Kidney epithelial cell (primary cell): ENCODE measurements at places on chromosomes 12 and 14. TPM values are rescaled to one million over a fixed set of nuclear protein-coding genes. Genes with fewer than 3 reads are reported as not detected.

The EIF2S3B gene
- total RNA-seq = 0.62 and 1.3 TPM in 2 replicates

DNA sequence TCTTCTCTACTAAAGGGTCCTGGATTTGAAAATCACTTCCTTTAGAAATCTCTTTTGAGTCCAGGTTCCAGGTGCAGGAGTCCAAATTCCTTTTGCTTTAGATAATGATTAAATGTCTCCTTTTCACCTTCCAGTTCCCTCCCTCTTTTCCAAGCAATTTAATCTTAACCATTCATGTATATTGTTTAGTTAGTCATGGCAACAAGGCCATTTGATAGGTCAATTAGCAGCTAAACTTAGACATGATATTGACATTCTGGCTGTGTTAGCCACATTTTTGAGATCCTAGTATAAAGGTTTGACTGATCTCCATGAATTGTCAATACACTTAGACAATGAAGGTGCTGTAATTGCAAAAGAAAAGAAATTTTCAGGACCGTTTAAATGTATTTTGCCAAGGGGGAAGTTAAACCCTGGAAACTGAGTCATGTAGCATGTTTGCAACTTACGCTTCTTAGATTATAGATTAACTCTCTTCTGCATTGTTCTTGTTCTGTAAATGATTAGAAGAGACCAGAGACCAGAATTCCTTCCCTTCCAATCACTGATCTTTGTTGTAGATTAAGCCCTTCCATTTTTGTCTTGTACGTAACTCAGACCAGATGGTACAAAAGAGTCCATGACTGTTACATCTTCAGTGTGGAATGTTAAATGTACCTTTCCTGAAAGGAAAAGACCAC, 12.4 kb upstream of the C12orf75 start:
- peak; percentile 96 for DNase-seq

The CNTN1 gene
- 0.27 and 1.5 TPM in 2 replicates for total RNA-seq

- DNase-seq = no peak
Measured at GRCh38 chr12:752695-753610, 574 bp downstream of the WNK1 start.

GRCh38 chr12:82746668-82747067, 60.0 kb downstream of the TMTC2 start:
- no peak for DNase-seq

The CFAP251 gene
- 3.3 and 3.7 TPM in 2 replicates for total RNA-seq

DNA sequence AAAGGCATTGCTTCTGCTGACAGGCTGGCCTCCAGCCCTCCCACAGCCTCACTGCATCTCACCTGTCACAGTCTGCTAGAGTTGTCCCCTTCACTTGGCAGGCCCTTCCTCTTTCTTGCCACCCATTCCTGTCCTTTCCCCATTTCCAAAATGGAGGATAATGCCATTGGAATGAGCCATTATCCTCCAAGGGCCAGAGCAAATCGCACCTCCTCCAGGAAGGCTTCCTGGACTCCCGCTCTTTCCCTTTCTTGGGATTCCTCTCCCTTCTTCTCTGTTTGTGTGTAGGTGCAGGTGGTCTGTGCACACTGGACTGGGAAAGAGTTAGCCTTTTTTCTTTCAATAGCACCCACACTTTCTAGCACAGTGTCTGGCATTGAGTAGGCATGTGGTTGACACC, 3.8 kb downstream of the KRT82 start:
- no peak for DNase-seq

DNA sequence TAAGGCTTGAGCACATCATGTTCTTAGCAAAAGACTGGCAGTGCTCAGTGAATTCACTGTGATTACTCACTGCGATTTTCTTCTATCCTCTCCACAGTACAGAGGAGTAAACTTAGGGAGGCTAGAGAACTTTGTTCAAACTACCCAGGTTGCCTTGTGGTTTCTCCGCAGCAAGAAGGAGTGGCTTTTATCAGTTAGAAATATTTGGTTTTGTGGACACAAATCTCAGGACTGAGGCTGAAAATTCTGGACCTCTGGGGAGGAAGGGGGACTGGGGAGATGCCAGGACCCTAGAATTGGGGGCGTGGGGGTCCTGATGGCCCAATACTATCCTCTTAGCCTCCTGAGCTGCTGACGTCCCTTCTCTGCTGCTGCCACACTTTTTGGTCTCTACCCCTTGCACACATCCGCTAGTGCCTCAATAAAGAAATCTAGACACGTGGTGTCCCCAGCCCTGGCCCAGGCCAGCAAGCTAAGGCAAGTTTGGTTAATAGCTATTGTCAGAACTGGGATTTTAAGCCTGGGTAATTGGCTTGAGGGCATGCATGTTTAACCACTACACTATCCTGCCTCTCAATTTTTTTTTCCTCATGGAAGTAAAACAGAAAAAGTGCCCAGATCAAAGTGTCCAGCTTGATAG, 842 bp downstream of the OAS2 start:
- no peak for DNase-seq

- no peak for DNase-seq
Measured at GRCh38 chr14:78164226-78164853, 5.8 kb upstream of the NRXN3 start.

The SLC6A15 gene
- total RNA-seq = 14.9 and 15.9 TPM in 2 replicates

The SYNE3 gene
- 2.2 and 3.1 TPM in 2 replicates for total RNA-seq

DNA sequence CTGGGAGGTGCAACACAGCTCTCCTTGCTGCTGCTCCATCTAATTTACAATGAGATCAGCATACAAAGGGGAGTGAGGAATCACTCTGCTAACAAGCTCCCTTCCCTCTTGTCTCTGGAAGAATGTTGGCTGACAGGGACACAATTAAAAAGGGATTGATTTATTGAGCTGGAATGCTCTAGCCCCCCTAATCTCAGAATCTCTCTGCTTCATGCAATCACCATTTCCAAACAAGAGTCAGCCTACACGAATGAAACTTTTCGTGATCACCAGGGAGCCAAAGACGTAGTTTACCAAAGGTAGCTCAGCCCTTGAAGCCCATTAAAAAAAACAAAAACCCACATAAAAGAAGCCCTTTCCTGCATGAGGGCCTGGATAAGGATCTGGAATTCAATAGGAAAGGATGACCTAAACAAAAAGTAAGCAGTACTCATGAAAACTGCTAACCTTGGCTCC, 223.8 kb downstream of the C12orf75 start:
- no peak for DNase-seq

- DNase-seq = peak; percentile 23
Measured at GRCh38 chr12:51922762-51923505, 15.6 kb downstream of the ACVRL1 start.

- DNase-seq = no peak
Measured at GRCh38 chr14:105879867-105880561, 353.6 kb downstream of the TMEM121 start.

The MIP gene
- not detected in 2 replicates for total RNA-seq

The RFLNA gene
- total RNA-seq = 0.48 and 0.54 TPM in 2 replicates

DNA sequence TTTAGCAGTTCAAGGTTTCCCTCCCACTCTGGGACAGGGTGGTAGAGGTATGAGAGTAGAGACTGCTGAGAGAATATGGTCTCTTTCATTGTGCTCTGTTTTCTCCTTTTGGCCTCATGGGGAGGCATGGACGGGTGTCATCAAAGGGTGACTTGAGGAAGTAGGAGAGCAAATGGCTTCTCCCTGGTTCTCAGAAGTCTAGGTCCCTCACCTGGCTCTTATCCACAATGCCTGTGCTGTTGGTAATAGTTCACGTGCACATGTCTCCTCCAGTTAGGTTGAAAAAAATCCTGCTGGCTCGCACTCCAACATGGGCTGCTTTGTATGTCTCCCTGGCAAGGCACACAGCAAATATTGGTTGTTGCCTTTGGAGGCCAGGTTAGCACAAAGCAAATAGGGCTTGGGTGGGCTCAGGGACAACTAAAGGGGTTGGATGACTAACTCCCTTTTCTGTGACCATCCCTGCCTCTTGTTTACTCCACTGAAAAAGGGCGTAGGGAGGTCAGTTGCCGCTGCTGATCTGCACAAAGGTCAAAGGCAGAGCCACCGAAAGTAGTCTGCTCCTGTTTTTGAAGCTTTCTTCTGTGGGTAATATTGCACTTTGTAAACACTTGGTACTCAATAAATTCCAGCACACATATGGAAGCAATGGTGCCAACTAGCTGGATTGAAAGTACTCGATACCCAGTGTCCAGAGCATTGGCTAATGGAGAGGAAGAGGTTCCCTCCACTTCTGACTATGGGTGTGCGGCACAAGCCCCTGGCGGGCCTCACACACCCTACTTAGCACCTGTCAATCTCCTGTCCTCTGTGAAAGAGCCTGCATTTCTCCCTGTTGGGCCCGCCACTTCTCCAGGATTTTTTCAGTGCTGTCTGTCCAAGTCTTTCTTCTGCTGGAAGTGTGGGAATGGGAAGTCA, 121.8 kb downstream of the SLC38A6 start:
- no peak for DNase-seq

DNA sequence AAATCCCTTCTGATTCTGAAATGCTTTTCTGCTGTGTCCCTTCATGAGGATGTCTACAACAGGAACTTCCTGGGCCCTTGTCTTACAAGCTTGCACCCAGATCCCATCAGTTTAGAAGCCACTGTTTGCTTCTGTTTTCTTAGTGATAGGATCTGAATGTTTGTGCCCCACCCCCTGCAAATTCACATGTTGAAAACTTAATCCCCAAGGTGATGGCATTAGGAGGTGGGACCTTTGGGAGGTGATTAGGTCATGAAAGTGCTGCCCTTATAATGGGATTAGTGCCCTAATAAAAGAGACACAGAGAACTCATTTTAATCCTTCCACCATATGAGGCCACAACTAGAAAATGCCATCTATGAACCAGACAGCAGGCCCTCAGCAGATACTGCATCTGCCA, 36.0 kb upstream of the GNPNAT1 start:
- no peak for DNase-seq

GRCh38 chr12:121798787-121799155, 5.0 kb upstream of the SETD1B start:
- no peak for DNase-seq

The TRMT61A gene
- 15.6 and 17.1 TPM in 2 replicates for total RNA-seq

GRCh38 chr12:32450768-32451167, 51.4 kb downstream of the FGD4 start:
- no peak for DNase-seq

The GLIPR1L1 gene
- total RNA-seq = not detected in 2 replicates

GRCh38 chr14:55914771-55915170, 203.4 kb upstream of the PELI2 start:
- DNase-seq = peak; percentile 71

DNA sequence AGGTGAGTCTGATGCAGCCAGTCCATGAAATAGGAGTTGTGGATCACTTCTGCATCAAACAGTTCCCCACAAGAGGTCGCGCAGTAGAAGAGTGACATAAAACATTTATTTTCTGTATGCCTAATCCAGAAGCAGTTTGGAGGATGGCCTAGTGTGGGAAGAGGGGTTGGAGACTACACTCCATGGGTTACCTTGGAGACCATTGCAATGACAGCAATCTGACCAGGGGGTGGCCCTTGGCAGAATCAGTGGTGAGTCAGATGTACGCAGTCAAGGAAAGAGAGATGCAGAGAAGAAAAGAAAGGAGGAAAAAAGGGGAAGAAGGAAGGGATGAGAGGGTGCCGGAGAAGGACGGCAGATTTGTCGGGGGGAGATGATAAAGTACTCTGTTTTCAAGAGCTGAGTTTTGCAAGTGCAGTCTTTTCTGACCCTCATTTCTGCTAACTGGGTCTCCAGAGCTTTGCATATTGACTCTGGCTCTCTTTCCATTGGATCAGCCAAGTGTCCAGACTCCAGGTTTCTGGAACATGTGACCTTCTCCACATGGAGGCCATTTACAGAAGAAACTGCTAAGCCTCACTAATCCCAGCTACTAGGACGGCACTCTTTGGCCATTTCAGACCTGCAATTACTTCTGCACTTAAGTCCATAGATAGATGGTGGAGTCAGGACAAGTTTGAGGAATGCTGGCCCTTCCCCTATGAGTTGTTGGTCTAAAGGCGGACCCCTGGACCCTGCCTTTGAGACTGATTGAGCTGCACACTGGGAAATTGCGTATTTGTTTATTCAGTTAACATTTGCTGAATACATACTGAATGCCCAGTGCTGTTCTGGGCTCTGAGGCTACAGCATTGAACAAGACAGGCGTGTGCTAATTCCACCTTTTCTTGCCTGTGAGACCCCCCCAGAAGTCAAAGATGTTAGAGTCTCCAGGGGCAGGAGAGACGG, 424.2 kb downstream of the BCL11B start:
- DNase-seq = no peak

DNA sequence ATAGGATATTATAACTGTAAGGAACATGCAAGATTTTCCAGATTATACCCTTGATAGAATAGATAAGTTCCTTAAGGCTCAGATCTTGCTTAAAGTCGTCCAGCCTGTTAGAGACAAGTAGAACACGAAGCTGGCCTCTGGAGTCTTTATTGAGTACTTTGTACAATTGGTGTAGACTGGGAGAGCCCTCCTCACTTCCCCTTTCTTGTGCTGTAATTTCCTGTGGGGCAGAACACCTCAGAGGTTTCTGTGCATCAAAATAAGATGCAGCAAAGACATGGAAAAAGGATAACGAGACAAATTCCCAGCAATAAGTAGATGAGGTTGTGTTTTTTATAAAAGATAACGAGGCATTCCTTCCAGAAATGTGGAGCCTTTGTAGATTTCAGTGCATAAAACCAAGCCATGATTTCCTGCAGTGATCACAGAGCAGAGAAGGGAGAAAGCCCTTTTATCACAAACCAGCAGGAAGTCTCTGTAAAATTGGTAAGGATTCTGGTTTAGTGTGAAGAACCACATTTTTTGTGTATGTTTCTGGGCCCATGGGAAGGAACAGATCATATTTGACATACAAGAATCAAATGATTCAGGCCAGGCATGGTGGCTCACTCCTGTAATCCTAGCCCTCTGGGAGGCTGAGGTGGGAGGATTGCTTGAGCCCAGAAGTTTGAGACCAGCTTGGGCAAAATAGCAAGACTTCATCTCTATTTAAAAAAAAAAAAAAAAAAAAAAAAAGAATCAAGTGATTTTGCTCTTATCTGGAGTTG, 18.0 kb downstream of the GPRC5A start:
- no peak for DNase-seq

- DNase-seq = no peak
Measured at GRCh38 chr12:14825256-14825655, 11.3 kb upstream of the SMCO3 start.
